ENCODE measurements at places on chromosomes 11 and 22.

DNA sequence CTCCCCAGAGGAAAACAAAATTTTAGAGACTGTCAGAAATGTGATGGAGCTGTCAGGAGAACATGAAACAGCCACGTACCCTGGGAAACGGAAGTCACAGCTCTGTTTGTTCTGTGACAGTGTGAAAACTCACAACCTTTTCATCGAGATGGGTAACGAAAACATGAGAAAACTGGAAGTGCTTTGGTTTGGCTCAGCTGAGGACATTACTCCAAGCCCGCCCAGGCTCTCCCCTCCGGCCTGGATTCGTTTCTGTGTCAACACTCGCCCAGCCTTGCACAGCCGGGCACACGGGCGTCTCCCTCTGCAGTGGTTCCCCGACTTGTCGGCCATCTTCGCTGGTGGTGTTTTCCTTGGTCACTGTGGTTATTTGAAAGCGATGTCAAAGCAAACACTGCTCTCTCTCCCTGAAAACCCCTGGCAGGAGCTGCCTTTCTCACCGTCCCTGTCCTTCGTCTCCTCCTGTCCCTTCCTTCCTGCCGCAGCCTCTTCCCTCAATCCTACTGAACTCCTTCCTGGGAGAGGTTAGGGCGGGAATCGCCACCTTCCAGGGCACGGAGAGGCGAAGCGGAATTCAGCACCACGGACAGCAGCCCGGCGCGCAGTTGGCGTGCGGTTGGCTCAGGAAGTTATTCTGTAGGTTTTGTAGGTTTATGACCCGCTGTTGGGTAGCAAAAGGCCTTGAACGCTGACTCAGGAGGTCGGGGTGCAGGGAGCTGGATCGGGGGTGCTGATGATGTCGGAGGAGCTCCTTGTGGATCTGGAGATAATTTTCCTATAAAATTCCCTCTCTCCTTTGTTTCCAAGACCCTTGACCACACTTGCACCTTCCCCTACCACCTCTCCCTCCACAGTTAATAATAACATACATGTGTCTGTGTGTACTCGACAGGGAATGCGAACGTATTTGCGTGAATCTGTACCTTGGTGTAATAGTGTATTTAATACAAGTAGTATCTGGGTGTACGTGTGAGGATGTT is 13.1 kb upstream of the RPS19BP1 start:
- DNase-seq, result no peak

- DNase-seq, result no peak
Measured at GRCh38 chr22:23911318-23911980, 17.3 kb downstream of the MIF start.

DNA sequence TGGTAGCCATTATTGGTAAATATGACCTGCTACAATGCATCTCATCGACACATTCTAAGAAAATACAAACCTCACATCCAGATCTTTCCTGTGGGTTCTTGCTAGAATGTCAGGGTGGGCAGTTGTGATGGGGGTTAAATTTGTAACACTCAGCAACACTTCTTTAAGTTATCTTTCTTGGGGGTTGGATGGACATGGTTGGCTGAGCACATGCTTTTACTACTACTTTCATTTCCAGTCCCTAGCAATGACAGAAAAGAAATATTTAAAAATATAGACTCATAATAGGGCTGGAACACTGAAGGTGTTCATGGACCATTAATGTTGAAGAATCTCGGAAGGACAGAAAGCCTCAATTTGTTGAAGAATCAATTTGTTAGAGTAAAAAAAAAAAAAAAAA is 57.6 kb downstream of the APOL3 start:
- DNase-seq, result no peak

DNA sequence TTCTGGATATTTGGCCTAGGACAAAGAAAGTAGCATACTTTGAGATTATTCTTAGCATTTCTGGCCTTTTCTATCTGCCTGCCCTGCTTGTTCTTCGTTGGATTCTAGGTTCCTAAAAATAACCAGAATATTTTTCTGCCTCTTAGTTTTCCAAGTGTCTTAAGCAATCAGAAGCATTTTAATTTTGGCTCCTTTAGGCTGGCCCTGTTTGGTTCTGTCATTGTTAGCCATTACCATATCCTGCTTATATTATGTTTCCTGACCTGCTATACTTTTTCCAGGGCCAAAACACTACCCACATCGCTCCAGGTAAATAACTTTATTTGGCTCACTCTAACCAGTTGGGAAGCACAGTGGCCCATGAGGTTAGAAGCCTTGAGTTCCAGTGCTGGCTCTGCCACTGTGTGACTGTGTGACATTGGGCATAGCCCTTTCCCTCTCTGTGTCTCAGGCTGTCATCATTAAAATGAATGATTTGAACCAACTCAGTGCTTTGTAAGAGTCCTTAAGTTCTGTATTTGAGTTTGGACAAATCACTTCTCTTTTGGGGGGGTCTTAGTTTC is 91.1 kb downstream of the STIM1 start:
- no peak for DNase-seq

- DNase-seq, result no peak
Measured at GRCh38 chr22:24106385-24107381, 74.6 kb upstream of the SUSD2 start.
